ENCODE measurements at places on chromosomes 7 and 10. TPM values are rescaled to one million over a fixed set of nuclear protein-coding genes. Genes with fewer than 3 reads are reported as not detected.
A peak's percentile ranks its signal among the peaks of the same experiment; 100 is the strongest.

The SLC13A4 gene
- polyA plus RNA-seq = 6.2 TPM

The IQUB gene
- polyA plus RNA-seq = 8.0 TPM

The NPC1L1 gene
- polyA plus RNA-seq = 2.3 TPM

The PPP1R3A gene
- polyA plus RNA-seq = not detected

The FAM25C gene
- polyA plus RNA-seq = not detected

The TFEC gene
- polyA plus RNA-seq = 37.8 TPM

The A1CF gene
- polyA plus RNA-seq = 9.9 TPM

The NPVF gene
- polyA plus RNA-seq = not detected

DNA sequence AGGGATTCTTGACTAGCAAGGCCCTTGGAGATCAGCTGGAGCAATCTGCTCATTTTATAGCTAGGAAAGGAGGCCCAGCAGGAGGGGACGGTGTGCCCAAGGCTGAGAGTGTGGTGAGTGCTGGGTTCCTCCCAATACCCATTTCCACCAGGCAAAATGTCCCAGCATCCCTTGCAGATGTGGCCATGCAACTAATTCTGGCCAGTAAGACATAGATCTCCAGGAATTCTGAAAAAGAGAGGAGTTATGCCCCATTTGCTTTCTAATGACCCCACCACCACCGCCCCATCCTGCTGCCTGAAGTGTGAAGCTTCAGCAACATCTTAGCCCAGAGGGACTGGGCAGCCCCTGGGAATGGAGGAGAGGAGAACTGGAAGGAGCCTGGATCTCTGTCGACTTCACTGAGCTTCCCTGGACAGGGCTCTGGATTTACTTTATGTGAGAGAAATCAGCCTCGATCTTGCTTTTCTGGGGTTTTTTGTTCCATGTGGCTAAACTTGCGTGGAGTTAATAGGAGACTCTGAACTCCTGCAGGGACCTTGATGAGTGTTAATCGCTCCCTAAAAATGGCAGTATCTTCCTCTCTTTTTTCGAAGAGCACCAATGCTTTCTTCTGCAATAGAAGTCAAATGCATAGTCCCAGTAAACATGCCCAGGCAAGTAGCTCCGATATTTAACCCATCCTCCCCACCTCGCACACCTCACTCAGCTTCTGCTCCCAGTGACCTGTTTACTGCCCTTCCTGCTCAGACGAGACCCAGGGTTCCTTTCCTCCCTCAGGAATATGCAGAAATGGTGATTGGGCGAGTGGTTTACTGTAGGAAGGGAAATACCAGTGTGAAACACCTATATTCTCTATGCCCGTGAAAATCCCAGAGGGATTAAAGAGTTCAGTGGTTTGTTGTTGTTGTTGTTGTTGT is 127.5 kb upstream of the GPR26 start:
- no peak for DNase-seq

- DNase-seq = no peak
Observed at GRCh38 chr10:5575482-5576153, 50.9 kb downstream of the CALML3 start.

GRCh38 chr7:36639826-36640225 is 84.5 kb downstream of the AOAH start:
- DNase-seq = no peak

DNA sequence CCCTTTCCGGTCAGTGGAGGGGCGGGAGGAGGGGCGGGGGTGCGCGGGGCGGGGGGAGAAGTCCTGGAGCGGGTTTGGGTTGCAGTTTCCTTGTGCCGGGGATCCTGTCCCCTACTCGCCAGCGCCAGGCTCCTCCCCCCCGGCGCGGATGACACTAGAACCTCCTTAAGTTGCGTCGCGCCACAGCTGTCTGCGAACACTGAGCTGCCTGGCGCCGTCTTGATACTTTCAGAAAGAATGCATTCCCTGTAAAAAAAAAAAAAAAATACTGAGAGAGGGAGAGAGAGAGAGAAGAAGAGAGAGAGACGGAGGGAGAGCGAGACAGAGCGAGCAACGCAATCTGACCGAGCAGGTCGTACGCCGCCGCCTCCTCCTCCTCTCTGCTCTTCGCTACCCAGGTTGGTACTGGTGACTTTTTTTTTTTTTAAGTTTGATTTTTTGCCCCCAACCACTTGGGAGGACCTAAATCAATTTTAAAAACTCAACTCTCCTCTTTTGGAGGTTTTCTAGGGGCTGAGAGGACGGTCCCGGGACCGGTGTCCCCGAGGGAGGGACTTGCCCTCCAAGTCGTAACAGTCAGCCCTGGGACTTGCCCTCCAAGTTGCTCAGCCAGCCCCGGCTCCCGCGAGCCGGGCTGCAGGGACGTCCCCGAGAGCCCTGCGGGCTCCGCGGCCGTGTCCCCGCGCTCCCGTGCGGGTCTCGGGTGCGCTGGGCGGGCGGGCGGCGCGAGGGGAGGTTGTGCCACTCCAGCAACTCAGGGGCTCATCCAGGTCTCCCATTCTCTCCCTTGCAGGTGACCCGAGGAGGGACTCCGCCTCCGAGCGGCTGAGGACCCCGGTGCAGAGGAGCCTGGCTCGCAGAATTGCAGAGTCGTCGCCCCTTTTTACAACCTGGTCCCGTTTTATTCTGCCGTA is at the start of gene GATA3:
Gene GATA3, plus strand, starts transcription at position 195 of the 914 bp plus-strand sequence. CDS start 968 bp downstream, outside the sequence.
- DNase-seq = peak; percentile 78

DNA sequence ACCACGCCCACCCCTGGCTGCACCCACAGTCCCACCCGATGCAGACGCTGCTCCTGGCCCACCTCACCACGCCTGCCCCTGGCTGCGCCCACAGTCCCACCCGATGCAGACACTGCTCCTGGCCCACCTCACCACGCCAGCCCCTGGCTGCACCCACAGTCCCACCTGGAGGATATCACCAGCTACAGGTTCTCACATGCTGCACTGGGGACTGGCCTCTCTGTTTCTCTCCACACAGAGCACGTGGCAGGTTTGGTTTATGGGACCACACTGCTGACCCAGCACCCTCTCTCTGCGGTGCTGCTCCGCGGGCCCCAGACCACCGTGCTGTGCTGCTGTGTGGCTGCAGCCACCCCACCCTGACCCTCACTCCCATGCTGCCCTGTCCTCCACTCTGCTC is 120.9 kb downstream of the VIPR2 start:
- no peak for DNase-seq

- no peak for DNase-seq
Observed at GRCh38 chr7:2858621-2859020, 14.5 kb upstream of the GNA12 start.

- no peak for DNase-seq
Observed at GRCh38 chr7:111852081-111852480, 289.8 kb upstream of the IMMP2L start.

DNA sequence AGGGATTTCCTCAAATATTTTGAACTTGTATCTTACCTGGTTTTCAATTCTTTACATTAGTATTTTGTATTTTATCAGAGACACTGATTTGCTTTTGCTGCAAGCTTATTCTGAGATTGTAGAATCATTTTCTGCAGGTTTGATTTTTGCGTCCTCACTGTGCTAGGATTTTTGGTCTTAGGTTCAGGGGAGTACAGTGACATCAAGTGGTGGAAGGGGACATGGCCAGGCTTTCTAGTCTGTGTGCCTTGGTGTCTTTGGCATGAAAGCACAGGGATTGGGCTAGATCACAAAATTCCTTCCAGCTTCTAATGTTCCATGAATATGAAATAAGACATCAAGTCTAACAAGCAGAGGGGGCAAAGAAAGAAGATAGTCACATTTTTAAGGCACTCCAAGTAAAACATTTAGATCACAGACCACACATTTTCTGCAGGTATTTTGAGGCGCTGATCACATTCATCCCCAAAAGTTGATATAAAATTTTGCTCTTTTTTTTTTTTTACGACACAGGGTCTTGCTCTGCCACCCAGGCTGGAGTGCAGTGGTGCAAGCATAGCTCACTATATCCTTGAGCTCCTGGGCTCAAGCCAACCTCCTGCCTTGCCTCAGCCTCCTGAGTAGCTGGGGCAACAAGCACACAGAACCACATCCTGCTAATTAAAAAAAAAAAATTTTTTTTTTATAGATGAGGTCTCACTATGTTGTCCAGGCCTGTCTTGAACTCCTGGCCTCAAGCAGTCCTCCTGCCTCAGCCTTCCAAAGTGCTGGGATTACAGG is 124.4 kb downstream of the PON1 start:
- DNase-seq = peak; percentile 67

- no peak for DNase-seq
Observed at GRCh38 chr10:27448921-27449320, 55.2 kb upstream of the RAB18 start.

DNA sequence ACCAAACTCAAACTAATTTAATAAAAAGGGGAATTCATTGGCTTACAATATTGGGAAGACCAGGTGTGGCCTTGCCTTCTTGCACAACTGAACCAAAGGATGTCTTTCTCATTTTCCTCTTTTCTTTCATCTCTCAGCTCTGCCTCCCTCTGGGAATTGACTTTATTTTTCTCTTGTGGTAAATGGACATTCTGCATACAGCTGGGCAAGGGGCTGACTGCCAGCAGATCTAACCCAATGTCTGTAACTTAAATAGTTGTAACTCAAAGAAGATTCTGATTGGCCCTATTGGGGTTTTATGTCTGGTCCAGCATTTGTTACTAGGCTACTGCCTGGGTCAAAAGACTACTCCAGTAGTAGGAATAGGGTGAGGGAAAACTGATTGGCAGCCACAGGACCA is 15.3 kb downstream of the PTTG1IP2 start:
- DNase-seq = no peak

- no peak for DNase-seq
Observed at GRCh38 chr10:6053303-6053702, 8.9 kb downstream of the IL2RA start.

- no peak for DNase-seq
Observed at GRCh38 chr7:103719070-103719469, 270.4 kb downstream of the RELN start.

GRCh38 chr10:96896884-96897589 is 64.9 kb downstream of the LCOR start:
- no peak for DNase-seq

Measured in left kidney (tissue), 8 donors.